Mesothelial cell of epicardium (in vitro differentiated cells): ENCODE measurements at places on chromosomes 2 and 18. TPM values are rescaled to one million over a fixed set of nuclear protein-coding genes. Genes with fewer than 3 reads are reported as not detected.

DNA sequence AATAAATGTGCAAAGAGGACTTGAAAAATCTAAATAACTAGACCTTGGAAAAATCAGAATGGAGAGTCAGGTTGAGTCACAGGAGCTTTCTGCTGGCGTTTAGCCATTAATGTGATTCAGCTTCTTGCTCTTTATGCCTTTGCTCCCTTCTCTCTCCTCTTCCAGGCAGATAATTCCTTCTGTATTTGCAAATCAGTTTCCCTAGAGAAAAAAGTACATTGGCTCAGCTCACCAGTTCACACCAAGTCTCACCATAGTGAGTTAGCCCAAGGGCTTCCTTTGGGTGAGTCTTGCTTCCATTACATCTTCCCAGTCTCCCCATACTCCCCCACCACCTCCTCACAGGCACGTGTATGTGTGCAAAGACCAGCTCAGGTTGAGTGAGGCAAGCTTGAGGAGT is 73.6 kb downstream of the CYBRD1 start:
- no peak for DNase-seq
- no peak overlapping the region for H3K4me3 ChIP-seq
- H3K27me3 ChIP-seq = peaks cover 27% of the 10 kb centered on the region
- peaks cover 3% of the 10 kb centered on the region for H3K4me1 ChIP-seq
- H3K36me3 ChIP-seq = no peaks in the 10 kb centered on the region

- no peaks in the 10 kb centered on the region for H3K36me3 ChIP-seq
- H3K4me3 ChIP-seq = no peak overlapping the region
- no peak for DNase-seq
Measured at GRCh38 chr2:70201831-70202230, 11.0 kb upstream of the C2orf42 start.

GRCh38 chr18:3584897-3585460 is 135.0 kb downstream of the TGIF1 start:
- no peaks in the 10 kb centered on the region for H3K27me3 ChIP-seq
- no peak overlapping the region for H3K27ac ChIP-seq
- H3K36me3 ChIP-seq = no peaks in the 10 kb centered on the region

- peaks cover 38% of the 10 kb centered on the region for H3K4me1 ChIP-seq
- H3K27ac ChIP-seq = no peak overlapping the region
- peak overlapping the region; percentile 75 for H3K4me3 ChIP-seq
- peaks cover 51% of the 10 kb centered on the region for H3K27me3 ChIP-seq
Measured at GRCh38 chr18:46332921-46333341, 228.7 kb downstream of the HAUS1 start.

DNA sequence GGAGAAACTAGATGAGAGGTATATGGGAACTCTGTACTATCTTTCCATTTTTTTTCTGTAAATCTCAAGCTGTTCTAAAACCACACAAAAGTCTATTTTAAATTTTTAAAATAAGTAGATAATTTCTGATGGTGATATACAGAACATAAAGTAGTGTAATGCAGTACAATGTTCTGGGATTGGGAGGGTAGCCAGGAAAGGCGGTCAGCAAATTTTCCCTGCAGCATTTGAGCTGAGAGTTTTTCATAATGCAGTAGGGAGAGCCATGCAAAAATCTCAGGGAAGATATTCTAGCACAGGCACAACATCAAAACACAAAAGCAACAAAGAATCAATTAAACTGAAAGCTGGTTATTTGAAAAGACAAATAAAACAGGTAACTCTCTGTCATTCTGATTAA is 141.5 kb downstream of the NCKAP5 start:
- peaks cover 14% of the 10 kb centered on the region for H3K27me3 ChIP-seq
- H3K4me3 ChIP-seq = no peak overlapping the region
- no peak overlapping the region for H3K27ac ChIP-seq
- H3K36me3 ChIP-seq = no peaks in the 10 kb centered on the region

- H3K27ac ChIP-seq = no peak overlapping the region
- no peak for DNase-seq
- no peaks in the 10 kb centered on the region for H3K36me3 ChIP-seq
Measured at GRCh38 chr2:37532503-37532902, 138.9 kb downstream of the CDC42EP3 start.

- DNase-seq = no peak
- H3K36me3 ChIP-seq = no peaks in the 10 kb centered on the region
- no peaks in the 10 kb centered on the region for H3K4me1 ChIP-seq
- peaks cover 8% of the 10 kb centered on the region for H3K27me3 ChIP-seq
- H3K27ac ChIP-seq = no peak overlapping the region
- H3K4me3 ChIP-seq = no peak overlapping the region
Measured at GRCh38 chr2:161676902-161677496, 52.8 kb downstream of the SLC4A10 start.

- no peak overlapping the region for H3K27ac ChIP-seq
- no peaks in the 10 kb centered on the region for H3K36me3 ChIP-seq
- DNase-seq = no peak
- H3K27me3 ChIP-seq = no peaks in the 10 kb centered on the region
Measured at GRCh38 chr2:209316141-209316540, 107.7 kb upstream of the MAP2 start.

GRCh38 chr2:127810156-127810618 is 784 bp downstream of the WDR33 start:
- peaks cover 39% of the 10 kb centered on the region for H3K4me1 ChIP-seq
- no peaks in the 10 kb centered on the region for H3K27me3 ChIP-seq
- H3K4me3 ChIP-seq = peak overlapping the region; percentile 85
- peak overlapping the region; percentile 99 for H3K27ac ChIP-seq
- DNase-seq = no peak
- H3K36me3 ChIP-seq = peaks cover 4% of the 10 kb centered on the region

DNA sequence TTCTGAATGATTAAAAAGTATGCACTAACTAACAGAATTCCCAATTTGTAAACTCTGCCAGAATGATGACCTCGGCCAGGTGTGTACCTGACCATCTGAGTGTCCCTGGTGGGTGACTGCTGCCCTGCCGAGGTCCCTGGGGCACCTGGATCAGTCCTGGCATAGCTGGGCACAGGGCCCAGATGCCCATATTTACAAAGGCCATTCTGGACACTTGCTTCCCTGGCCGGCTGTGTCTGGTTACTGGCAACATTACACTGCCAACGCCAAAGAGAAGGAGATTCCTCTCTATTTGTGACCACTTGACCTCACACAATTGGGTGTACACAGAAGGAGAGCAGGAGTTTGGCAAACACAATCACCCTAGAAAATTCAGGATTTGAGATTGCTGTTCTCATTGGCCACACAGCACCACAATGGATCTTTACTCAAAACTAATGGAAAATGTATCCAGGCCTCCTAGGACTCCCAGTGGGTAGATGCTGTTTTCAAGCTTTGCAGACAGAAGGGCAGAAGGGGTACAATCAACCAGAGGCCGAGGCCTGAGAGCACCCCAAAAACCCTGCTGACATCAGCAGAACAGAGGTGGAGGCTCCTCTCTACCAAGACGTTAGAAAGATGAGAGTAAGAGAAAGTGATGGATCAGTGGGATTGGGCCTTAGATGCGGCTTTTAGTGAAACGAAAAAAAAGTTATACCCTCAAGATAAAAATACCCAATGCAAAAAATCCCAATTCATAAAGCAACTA is 58.3 kb upstream of the PXDN start:
- peaks cover 5% of the 10 kb centered on the region for H3K27me3 ChIP-seq
- DNase-seq = no peak
- H3K36me3 ChIP-seq = no peaks in the 10 kb centered on the region
- H3K4me3 ChIP-seq = no peak overlapping the region
- H3K4me1 ChIP-seq = peaks cover 17% of the 10 kb centered on the region

GRCh38 chr18:10201659-10202058 is 252.8 kb upstream of the APCDD1 start:
- no peaks in the 10 kb centered on the region for H3K27me3 ChIP-seq
- no peak for DNase-seq
- H3K36me3 ChIP-seq = no peaks in the 10 kb centered on the region
- no peak overlapping the region for H3K4me3 ChIP-seq
- peaks cover 36% of the 10 kb centered on the region for H3K4me1 ChIP-seq

DNA sequence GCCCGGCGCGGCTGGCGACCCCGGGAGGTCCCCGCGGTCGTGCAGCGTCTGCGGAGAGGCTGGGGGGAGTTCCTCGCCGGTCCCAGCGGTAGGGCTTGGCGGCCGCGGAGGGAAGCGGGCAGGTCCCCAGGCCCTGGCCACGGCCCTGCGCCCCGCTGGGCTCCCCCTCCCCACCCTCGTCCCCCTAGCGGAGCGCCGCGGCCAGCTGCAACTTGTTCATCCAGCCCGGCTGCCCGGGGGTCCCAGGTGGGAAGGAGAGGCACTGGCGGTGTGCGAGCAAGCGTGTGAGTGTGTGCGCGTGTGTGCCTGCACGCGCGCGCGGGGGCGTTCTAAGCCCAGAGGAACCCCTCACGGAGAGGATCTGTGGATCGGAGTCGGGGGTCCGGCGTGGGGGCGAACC is 1.3 kb downstream of the PTPRM start:
- peaks cover 18% of the 10 kb centered on the region for H3K27me3 ChIP-seq
- H3K4me1 ChIP-seq = peaks cover 27% of the 10 kb centered on the region
- H3K36me3 ChIP-seq = peaks cover 5% of the 10 kb centered on the region
- peak; percentile 43 for DNase-seq
- H3K4me3 ChIP-seq = peak overlapping the region; percentile 78
- peak overlapping the region; percentile 25 for H3K27ac ChIP-seq

DNA sequence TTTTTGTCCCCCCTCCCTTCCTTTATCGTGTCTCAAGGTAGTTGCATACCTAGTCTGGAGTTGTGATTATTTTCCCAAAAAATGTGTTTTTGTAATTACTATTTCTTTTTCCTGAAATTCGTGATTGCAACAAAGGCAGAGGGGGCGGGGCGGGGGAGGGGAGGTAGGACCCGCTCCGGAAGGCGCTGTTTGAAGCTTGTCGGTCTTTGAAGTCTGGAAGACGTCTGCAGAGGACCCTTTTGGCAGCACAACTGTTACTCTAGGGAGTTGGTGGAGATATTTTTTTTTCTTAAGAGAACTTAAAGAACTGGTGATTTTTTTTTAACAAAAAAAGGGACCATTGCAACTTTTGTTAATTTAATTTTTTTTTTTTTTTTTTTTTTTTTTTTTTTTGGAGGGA is 2.1 kb downstream of the SOX11 start:
- peak overlapping the region; percentile 86 for H3K4me3 ChIP-seq
- peaks cover 2% of the 10 kb centered on the region for H3K36me3 ChIP-seq
- DNase-seq = no peak
- peak overlapping the region; percentile 86 for H3K27ac ChIP-seq

GRCh38 chr2:2950403-2950952 is 427.1 kb downstream of the EIPR1 start:
- no peaks in the 10 kb centered on the region for H3K36me3 ChIP-seq
- H3K27ac ChIP-seq = no peak overlapping the region
- no peaks in the 10 kb centered on the region for H3K4me1 ChIP-seq
- peaks cover 38% of the 10 kb centered on the region for H3K27me3 ChIP-seq

DNA sequence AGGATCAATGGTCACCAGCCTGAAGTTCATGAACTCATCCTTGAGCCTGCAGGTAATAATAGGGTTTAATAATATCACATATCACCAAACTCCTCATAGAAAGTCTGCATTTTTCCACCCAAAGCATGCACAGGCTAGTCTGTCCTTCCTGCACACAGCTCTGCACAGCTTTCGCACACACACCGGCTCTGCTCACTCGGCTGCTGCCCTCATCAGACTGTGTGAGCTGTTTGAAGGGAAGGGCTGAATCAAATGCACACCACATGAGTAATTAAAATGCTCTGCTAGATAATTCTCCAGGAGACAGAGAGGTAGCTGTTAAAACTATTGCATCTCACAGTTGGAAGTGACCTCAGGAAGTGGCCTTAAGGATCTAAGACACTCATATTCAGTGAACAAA is 108.4 kb upstream of the YPEL5 start:
- H3K4me3 ChIP-seq = no peak overlapping the region
- DNase-seq = no peak
- no peaks in the 10 kb centered on the region for H3K4me1 ChIP-seq
- H3K36me3 ChIP-seq = no peaks in the 10 kb centered on the region
- H3K27me3 ChIP-seq = peaks cover 11% of the 10 kb centered on the region

DNA sequence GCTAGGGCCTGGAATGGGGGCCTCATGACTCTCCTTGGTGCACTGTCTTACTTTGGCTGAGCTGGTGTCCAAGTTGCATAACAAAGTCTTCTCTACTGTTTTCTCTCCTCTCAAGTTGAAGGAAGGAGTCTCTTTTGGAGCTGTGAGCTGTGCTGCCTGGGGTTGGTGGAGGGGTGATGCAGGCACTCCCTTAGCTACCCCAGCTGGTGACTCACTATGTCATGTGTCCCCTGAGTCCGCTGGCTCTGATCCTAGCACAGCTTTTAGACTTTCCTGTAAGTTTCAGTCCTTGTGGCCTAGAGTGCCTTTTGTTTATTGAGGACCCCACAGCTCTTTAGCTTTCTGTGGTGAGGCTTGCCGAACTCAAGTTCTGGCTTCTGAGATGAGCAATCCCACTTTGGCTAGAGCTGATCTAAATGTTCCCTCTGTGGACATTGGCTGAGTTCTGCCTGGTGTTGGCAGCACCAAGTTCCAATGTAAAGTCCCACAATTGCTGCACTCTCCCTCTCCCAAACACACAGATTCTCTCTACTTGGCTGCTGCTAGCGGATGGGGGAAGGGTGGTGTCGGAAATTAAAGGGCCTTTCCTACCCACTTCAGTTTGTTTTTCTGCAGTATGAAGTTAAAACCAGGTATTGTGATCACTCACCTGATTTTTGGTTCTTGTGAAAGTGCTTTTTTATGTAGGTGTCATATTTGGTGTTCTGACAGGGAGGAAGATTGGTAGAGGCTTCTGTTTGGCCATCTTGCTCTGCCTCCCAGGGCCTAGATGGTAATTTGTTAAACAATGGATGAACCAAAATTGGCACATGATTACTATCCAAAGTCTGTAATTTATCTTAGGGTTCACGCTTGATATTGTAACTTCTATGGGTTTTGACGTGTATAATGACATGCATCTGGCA is 83.2 kb downstream of the COMMD1 start:
- no peak for DNase-seq
- no peak overlapping the region for H3K4me3 ChIP-seq
- peaks cover 8% of the 10 kb centered on the region for H3K36me3 ChIP-seq
- no peaks in the 10 kb centered on the region for H3K27me3 ChIP-seq
- peaks cover 4% of the 10 kb centered on the region for H3K4me1 ChIP-seq

DNA sequence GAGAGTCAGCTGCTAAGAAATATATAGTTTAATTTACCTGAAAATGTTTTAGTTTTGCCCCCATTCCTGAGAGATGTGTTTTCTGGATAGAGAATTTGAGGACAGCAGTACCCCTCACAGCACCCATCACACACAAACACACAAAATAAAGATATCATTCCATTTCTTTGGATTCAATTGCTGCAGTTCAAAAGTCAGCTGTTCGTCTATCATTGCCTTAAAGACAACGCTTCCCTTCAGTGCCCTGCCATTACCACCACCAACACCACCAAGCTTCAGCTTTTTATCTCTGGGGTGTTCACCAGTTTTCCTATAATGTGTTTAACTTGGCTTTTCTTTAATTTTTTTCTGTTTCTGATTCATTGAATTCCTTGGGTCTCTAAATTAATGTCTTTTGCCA is 49.7 kb downstream of the RDH14 start:
- H3K4me1 ChIP-seq = peaks cover 19% of the 10 kb centered on the region
- H3K27ac ChIP-seq = no peak overlapping the region
- no peaks in the 10 kb centered on the region for H3K36me3 ChIP-seq
- H3K4me3 ChIP-seq = no peak overlapping the region

GRCh38 chr2:134177351-134177931 is 76.4 kb upstream of the MGAT5 start:
- DNase-seq = peak; percentile 51
- H3K4me1 ChIP-seq = peaks cover 34% of the 10 kb centered on the region
- H3K27ac ChIP-seq = peak overlapping the region; percentile 96
- H3K4me3 ChIP-seq = peak overlapping the region; percentile 18
- H3K27me3 ChIP-seq = no peaks in the 10 kb centered on the region
- no peaks in the 10 kb centered on the region for H3K36me3 ChIP-seq

Gene ANKRD30BL
- not detected in 3 replicates for total RNA-seq

Gene SCN9A
- 1.5 to 2.5 TPM (median 1.7 TPM) in 3 replicates for total RNA-seq

Gene CFC1
- not detected in 3 replicates for total RNA-seq
